Activated T-cell treated with anti-CD3 and anti-CD28 coated beads for 24 hours (primary cell): ENCODE measurements at places on chromosomes 4 and X.
A peak's percentile ranks its signal among the peaks of the same experiment; 100 is the strongest.

- no peak for DNase-seq
Observed at GRCh38 chr4:74855879-74856278, 61.6 kb upstream of the BTC start.

DNA sequence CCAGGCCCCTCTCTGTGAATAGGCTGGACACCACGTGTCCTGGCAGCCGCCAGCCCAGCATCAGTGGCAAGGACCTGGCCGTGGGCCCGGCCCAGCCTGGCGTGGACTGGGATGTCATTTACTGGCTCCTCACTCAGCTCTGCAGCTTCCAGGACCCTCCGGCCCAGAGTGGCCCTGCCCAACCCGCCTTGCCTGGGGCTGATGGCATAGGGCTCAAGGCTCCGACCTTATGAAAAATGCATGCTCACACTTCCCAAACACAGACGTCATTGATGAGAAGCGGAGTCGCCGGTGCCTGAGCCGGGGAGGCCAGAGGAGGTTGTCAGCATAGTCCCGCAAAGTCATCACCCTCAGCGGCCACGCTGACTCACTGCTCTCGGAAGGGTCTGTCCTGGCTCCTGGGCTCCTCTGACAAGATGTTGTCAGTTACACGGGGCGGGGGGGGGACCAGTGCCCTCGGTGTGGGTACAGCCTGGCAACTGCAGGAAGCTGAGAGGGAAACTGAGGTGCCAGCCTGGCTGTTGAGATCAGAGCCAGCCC lies 14.3 kb downstream of the CFAP99 start:
- DNase-seq, result no peak

DNA sequence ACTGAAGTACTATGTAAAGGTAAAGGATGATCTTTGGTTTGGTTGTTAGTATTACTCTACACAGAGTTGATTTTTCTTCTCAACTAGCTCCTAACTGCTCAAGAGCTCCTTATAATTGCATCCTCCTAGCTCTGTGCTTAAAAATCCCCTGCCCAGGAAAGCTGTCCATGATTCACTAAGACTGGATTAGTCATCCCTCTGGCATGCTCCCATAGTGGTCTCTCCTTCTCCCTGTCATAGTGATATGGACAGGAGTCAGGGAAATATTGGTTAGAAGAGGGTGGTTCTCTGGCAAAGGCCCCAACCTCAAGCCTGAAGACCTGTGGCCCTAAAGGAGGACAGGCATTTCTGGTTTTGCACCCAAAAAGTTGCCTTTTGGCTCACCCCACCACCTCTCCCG lies 242.3 kb upstream of the KCNIP4 start:
- no peak for DNase-seq

DNA sequence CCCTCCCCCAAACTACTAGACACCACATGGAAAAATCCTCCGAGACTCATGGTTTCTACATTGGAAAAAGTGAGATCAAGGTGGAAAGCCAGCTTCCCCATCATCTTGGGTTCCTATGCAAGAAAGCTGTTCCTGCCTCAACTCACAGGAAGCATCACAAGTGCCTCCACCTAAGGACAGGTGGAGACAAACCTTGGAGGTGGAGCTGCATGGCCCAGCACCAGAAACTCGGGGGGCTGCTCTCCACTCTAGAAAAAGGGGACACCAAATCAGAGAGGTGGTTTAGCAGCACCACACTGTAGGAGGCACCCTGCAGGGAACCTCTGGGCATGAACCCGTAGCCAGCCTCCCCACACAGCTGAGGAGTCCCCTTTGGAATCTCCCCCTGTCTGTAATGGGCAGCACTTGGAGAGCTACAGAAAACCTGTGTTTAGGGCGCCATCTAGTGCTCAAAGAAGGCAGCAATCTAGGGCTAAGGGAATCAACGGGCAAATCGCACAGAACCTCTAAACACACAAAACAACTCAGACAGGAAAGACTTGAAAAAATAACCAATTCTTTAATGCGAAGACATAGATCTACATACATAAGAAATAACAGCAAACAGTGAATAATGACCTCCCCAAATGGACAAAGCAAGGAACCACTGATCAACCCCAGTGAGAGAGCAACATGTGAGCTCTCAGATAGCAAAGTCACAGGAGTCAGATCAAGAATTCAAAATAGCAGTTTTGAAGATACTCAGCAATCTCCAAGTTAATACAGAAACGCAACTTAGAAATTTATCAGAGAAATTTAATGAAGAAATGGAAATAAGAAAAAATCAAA lies 37.0 kb upstream of the ZBTB33 start:
- peak; percentile 40 for DNase-seq

GRCh38 chr4:124883632-124884031 lies 171.1 kb upstream of the ANKRD50 start:
- DNase-seq, result no peak

- no peak for DNase-seq
Observed at GRCh38 chr4:107120661-107121060, 84.5 kb upstream of the DKK2 start.

DNA sequence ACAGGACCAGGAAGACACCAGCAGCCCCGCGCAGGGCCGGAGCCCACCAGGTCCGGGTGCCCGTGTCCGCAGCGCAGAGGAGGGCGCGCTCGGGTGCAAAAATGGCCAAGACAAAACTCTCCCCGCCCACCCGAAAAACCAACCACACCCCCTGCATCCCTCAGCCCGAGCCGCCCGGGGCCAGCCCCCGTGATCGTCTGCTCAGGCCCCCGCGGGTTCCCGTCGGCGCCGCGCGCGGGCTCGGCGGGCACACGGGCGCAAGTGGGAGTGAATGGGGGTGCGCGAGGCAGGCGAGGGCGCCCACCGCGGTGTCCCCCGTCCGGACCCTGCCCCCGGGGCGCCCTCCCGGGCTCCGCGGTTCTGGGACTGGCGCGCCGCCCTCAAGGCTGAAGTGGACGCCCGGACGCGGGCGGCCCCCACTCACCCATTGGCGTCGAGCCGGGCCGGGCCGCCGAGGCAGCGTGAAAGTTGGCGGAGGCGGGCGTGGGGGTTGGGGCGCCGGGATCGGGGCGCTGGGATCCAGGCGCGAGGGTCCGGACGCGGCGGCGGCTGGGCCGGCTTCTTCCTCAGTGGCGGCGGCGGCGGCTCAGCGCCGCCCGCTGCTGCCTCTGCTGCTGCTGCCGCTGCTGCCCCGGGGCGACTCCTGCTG lies 393 bp downstream of the SH3KBP1 start:
- no peak for DNase-seq

DNA sequence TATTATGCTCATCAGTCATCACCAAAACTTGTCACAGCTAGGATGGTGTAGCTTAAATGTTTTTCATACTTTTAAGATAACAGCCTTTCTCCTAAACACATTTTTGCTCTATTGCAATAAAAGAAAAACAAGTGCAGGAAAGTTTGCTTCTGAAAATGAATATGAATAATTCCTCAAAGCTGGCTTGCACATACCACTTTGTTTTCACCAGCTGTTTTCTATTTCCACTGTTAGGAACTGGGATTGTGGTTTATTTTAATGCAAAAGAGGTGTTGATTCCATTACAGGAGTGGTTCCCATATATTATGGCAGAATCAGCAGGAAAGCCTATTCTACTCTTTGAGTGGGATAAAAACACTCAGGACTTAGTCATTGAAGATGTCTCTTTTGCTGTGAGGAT lies 145.9 kb downstream of the PPA2 start:
- no peak for DNase-seq

DNA sequence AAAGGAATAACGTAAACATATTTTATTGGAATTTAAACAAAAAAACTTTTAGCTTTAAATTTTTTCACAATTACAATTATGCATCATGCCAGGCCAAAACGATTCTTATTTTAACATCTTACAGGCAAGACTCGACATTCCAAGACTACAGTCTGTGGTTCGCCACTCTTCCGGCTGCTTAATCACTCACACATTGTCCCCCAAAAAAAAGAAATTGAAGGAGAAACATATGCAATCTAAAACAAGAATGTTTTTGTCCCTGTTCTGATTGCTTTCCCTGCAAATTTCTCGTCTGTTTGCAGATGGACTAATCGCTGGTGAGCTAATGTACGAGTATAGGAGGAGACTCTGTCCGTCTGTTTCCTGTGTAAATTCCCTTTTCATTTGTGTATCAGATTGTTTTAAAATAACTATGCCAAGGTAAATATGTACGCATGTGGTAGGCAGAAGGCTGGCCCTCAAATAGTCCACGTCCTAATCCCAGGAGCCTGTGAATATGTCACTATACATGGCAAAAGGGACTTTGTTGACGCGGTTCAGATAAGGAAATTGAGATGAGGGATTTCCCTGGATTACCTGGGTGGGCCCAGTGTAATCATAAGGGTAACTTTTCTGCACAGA lies 37.7 kb upstream of the MTNR1A start:
- DNase-seq, result no peak

GRCh38 chrX:10526451-10526850 lies 93.9 kb downstream of the MID1 start:
- DNase-seq, result no peak

GRCh38 chr4:122221322-122221721 lies 69.2 kb downstream of the BLTP1 start:
- DNase-seq, result no peak

DNA sequence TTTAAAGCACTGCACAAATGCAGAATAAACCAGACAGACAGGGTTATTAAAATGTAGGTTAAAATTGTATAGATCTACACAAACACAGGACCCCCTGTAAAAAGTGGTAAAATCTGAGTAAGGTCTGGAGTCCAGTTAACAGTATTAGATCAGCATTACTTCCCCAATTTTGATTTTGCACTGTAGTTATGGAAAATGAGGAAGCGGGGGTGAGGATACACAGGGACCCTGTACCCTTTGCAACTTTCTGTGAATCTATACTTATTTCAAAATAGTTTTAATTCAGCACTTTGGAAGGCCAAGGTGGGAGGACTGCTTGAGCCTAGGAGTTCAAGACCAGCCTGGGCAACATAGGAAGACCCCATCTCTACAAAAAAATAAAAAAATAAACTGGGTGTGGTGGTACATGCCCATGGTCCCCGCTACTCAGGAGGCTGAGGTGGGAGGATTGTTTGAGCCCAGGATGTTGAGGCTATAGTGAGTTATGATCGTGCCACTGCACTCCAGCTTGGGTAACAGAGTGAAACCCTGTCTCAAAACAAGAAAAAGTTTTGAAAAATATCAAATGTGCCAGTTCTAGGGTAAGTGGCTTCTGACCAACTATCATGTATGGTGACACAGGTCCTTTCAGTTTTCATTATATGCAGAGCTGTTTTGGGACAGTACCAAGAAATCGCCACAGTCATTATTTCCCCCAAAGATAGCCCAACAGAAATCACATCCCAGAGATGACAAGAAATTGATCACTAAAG lies 17.7 kb downstream of the SEL1L3 start:
- no peak for DNase-seq

DNA sequence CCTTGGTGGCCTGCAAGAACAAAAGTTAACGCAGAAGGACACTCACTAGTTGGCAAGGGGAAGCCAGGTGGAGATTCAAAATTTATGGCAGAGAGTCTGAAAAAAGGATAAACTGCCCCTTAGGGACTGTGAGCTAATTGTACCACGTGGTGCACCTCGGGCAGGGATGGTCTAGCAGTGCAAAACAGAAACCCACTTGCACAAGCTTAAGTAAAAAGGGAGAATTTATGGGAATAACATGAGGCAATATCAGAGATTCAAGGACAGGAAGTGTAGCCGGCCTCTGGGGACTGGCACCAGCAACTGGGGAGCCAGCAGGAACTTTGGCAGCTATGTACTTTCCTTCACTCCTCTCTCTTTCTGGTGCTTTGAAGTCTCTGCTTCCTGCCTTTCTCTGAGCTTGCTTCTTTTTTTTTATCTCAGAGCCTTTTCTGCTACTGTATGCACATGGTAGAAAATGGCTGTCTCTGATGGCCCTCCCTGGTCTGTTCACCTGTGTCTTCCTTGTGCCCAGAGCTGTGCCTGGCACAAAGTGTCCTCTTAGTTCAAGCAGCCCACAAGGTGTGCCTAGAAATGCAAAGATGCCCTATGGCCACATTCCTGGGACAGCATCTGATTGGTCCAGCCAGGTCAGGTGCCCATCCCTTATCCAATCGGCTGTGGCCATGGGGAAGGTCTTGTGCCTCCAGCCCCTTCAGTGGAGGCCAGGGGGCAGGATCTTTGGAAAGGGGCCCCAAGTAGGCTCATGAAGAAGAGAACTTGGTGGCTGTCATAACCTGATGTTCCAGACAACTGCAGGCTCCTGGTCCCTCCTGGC lies 114.8 kb upstream of the ATP6AP2 start:
- no peak for DNase-seq

DNA sequence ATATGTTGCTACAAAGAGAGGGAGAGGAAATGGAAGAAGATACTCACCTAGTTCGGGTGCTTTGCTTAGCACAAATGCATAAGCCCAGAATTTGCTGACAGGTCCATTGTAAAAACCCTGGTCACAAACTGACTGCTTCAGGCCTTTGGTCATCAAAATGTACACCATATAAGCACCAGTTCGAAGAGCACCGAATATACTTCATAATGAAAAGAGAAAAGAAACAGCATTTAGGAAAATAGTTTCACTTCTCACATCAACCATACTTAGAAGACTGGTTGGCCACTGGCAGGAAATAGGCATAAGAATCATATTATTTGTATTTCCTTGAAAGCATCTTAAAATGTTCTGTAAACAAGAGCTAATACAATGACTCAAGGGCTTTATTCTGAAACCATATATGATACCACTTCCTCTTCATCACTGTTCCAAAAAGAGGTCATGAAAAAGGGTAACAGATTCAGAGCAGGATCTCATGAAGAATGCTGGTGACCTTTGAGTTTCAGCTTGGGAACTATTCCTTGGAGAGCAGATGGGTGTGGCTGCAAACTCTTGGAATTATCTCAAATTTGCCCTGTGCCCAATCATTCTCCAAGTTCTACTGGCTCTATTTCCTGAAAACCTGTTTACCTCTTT lies 138.7 kb downstream of the ELOVL6 start:
- no peak for DNase-seq

GRCh38 chr4:2047031-2047660 lies 12.0 kb upstream of the NAT8L start:
- no peak for DNase-seq

- DNase-seq, result no peak
Observed at GRCh38 chrX:7948483-7948882, 21.3 kb upstream of the PNPLA4 start.

DNA sequence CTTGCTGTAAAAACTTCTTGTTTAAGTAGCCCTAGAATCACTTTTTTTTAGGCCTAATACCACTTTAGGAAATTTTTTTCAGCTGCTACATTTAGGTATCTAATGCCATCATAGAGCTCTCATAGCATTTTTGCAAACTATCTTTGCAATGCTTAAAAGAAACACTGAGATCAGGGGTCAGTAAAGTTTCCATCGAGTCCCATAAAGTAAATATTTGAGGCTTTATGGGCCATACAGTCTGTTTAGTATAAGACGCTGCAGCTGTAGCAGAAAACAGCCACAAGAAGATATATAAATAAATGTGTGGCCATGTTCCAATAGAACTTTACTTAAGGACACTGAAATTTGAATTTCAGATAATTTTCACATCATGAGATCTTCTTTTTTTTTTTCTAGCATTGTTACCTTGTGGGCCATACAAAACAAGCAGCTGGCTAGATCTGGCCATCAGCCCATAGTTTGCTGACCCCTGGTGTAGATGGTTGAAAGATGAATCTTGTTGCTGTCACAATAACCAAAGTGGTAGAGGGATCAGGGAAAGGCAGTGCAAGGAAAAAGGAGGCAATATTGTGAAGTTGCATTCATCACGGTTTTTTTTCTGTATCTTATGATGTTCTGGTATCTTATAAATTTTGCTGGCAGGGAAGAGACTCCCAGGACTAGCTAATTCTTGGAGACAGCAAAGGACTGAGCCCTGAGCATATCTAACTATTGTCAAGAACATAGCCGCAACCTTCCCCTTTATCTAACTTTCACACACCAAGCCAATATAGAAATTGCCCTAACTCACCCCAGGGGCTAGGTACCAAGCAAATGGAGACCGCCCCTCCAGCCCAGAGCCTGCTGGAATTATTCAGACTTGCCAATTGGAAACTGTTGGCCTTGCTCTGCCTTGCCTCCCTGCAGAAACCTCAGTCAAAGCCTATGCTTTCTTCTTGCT lies 46.6 kb downstream of the RASGEF1B start:
- no peak for DNase-seq
